ENCODE measurements at places on chromosomes 2 and 18.

DNA sequence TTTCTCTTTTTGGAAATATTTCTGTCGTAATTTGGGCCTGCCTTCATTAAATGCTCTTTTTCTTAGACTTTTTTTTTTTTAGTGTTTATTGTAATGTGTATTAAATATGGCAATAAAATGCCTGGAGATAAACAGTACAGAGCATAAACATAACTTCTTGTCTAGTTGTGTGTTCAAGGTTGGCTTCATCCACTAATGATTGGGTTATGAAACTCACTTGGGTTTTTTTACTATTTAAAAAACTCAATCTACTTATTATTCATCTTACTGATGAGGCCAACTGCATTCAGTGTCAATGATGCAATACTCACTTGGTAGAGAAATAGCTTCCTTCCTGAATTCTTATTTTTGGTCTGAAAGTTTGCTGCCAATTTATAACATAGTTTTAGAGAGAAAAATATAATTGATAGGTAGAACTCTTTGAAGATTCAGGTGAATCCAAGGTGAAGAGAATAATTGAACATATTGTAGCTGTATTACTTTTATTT lies 144.2 kb upstream of the NABP1 start:
- no peak for DNase-seq

- no peak for DNase-seq
Observed at GRCh38 chr2:27118525-27119329, at the start of gene CGREF1. Gene CGREF1, minus strand, starts transcription at chr2:27119128. Its CDS starts 14,762 bp downstream, at chr2:27104366.

GRCh38 chr2:212811921-212812320 lies 273.3 kb upstream of the ERBB4 start:
- DNase-seq = no peak

GRCh38 chr18:36724169-36724568 lies 104.6 kb downstream of the TPGS2 start:
- DNase-seq = no peak

GRCh38 chr2:72998234-72998651 lies 73.3 kb downstream of the SFXN5 start:
- DNase-seq = no peak

DNA sequence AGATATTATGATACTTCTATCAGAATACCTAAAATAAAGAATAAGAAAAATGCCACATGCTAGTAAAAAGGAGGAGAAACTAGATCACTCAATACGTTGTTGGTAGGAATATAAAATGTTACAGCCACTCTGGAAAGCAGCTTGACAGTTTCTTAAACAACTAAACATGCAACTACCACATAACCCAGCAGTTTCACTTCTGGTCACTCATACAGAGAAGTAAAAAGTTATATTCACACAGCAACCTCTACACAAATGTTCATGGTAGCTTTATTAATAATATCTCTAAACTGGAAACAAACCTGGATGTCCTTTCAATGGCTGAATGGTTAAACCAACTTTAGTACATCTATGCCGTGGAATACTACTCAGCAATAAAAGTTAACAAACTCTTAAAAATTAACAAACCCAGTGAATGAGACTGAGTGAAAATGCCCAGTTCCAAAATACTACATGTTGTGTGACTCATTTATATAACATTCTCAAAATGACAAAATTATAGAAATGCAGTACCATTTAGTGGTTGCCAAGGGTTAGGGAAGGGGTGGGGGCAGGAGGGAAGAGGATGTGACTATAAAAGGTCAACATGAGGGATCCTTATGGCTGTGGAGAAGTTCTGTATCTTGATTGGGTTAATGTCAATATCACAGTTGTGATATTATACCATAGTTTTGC lies 124.1 kb downstream of the MMADHC start:
- DNase-seq = no peak

Measured in NCI-H774 (cell line).